ENCODE measurements at places on chromosomes 16 and 17. TPM values are rescaled to one million over a fixed set of nuclear protein-coding genes. Genes with fewer than 3 reads are reported as not detected.
A peak's percentile ranks its signal among the peaks of the same experiment; 100 is the strongest.

DNA sequence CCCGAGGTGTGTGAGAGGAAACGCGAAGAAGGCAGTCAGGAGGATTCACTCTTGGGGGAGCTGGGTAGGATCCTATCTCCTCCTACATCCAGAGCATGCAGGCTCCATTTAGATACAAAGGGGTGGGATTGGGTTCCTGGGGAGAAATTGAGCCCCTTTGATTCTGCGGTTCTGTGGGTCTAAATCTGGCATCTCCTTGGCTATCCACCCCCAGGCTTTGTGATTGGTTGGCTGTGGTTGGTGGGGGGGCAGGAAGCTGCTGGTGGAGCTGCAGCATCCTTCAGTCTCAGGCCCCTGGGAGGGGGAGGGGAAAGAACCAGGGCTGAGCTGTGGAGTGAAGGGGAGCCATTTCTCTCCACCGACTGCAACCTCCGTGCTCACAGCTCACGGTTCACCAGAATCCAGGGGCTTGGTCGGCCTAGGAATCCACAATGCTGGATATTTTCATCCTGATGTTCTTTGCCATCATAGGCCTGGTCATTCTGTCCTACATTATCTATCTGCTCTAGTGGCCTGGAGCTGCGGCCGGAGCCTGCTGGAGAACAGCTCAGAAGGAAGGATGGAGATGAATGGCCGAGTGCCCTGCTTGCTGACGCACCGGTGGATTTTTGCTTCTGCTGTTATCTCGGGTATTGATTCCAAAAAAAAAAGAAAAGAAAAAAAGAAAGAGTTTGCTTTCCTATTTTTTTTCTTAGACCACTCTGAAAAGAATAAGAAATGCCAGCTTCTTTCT lies at the start of gene LASP1NB:
Gene LASP1NB (plus strand): TSS at position 352 of the 733 bp plus-strand sequence.
- DNase-seq, result peak; percentile 52

GRCh38 chr16:11190588-11191560 lies 65.1 kb downstream of the SOCS1 start:
- DNase-seq, result no peak

GRCh38 chr16:23607726-23608125 lies 11.6 kb upstream of the NDUFAB1 start:
- no peak for DNase-seq

DNA sequence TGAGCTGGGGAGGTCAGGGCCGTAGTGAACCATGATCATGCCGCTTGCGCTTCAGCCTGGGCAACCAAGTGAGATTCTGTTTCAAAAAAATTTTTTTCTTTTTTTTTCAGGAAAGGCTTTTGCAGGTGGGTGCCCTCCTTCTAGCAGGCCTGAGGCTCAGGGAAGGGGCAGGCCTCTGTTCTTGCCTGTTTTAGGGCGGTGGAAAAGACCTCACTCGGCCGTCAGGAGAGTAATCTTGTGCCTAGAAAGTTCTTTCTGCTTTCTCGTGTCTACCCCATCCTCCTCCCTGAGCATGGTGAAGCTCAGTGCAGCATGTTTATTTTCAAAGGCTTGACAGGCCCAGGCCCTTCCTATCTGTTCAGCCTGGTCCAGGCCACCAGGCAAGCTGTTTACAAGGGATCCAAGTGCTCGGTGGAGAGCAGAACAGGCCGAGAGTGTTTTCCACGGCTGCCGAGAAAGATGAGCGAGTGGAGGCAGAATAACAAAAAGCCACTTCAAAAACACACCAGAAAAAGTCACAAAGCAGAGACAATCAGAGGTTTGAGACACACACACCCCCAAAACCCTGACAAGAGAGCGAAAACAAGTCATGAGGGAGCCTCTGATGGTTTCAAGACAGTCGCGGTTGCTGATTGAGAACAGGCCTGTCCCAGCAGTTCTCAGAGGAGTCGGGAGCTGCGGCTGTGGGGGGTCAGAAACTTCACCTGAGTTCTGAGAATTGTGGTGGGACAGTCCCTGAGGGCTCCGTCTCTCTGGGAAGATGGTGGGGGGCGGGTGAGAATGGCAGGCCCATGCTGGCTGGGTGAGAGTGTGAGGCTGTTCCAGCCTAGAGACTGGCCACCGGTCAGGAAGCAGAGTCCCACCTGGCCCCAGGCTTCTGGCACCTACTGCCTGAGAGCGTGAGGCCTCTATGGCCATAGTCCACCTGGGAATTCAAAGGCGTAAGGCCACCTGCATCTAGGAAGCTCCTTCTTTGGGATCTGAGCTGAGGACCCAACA lies 37.5 kb upstream of the CCR7 start:
- peak; percentile 44 for DNase-seq

PITPNM3 gene
- 0.51 TPM for total RNA-seq

Measured in naive thymus-derived CD4-positive, alpha-beta T cell (primary cell).